ENCODE measurements at places on chromosomes 5 and 9.

- DNase-seq: no peak
Measured at GRCh38 chr9:6230037-6230780, 14.6 kb downstream of the IL33 start.

GRCh38 chr9:88438811-88439210 is 50.6 kb downstream of the SPIN1 start:
- no peak for DNase-seq

DNA sequence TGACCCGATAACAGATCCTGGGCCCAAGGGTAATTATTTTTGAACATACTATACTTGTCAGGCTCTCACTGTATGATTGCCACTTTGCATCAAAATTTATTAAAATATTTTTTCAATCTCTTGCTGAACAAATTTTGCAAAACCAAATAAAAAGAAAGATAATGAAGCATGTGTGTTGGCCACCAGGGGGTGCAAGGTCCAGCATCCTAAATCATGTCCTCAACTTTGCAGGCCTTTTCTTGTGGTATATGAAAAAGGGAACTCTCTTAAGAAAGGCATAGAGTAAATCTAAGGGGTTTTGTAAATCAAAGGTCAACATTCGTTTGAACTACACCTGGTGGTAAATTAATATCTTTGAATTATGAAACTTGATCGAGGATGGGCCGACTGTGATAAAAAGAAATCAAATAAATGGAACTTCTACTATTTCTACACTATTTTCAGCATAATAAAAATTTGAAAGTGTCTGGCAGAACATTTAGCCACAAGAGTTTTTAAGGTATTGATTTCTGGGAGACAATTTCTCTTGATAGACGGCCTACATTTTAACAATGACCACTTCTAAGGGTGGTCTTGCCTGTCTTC is 676.5 kb downstream of the DMRTA1 start:
- no peak for DNase-seq

DNA sequence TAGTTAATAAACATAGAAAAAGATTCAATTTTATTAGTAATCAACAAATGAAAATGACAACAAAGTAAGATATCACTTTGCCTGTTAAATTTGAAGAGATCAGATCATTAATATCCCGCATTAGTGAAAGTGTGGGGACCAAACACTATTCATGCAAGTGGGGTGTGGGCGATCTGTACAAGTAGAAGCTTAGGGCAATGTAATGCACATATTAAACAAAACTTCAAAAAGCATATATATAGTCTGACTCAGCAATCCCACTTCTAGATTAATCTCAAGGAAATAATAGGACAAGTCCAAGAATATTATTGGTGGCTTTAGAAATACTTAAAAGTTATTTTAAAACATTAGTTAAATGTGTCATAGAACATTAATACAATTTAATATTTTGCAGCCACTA is 188.5 kb downstream of the LRRC70 start:
- no peak for DNase-seq

GRCh38 chr5:175444060-175444904 is at the start of gene DRD1:
DRD1 (minus strand) TSS chr5:175444182; CDS start chr5:175443099, 1,083 bp downstream.
- DNase-seq: no peak

- DNase-seq: peak; percentile 68
Measured at GRCh38 chr9:127224883-127225739, 39.5 kb upstream of the GARNL3 start.

- peak; percentile 2 for DNase-seq
Measured at GRCh38 chr5:174236070-174236469, 190.6 kb downstream of the NSG2 start.

DNA sequence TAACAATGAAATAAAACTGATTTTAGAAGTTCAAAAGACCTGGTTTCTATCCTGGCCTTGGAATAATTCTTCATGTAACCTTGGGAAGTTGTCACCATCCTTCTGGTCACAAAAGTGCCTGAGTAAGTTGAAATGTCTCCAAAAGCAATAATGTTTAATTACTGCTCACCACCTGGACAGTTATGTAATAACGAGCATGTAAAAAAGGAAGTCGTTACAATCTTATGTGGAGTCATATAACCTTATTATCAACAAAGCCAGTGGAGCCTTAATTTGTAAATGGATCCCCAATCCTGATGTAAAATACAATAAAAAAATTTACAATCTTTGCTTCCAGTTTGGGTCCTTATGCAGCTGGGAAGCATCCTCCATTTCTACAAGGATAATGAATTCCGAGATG is 64.2 kb upstream of the GPR151 start:
- DNase-seq: no peak

DNA sequence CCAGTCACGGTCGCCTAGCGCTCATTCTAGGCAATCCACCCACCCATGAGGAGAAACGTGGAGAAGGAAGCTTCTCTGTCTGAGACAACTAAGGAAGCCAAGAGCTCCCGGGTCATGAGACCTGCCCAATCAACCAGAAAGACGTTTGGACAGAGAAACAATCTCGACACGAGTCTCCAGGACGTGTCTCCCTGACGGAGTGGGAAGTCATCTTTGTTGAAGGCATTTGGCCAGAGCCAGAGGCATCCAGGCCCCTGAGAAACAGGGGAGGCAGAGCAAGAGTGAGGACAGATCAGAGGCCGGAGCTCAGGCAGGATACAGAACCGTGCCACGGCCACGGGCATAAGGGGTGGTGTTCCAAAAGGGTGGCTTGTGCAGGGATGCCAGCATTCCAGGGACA is 479.0 kb downstream of the SPATA31A7 start:
- no peak for DNase-seq

DNA sequence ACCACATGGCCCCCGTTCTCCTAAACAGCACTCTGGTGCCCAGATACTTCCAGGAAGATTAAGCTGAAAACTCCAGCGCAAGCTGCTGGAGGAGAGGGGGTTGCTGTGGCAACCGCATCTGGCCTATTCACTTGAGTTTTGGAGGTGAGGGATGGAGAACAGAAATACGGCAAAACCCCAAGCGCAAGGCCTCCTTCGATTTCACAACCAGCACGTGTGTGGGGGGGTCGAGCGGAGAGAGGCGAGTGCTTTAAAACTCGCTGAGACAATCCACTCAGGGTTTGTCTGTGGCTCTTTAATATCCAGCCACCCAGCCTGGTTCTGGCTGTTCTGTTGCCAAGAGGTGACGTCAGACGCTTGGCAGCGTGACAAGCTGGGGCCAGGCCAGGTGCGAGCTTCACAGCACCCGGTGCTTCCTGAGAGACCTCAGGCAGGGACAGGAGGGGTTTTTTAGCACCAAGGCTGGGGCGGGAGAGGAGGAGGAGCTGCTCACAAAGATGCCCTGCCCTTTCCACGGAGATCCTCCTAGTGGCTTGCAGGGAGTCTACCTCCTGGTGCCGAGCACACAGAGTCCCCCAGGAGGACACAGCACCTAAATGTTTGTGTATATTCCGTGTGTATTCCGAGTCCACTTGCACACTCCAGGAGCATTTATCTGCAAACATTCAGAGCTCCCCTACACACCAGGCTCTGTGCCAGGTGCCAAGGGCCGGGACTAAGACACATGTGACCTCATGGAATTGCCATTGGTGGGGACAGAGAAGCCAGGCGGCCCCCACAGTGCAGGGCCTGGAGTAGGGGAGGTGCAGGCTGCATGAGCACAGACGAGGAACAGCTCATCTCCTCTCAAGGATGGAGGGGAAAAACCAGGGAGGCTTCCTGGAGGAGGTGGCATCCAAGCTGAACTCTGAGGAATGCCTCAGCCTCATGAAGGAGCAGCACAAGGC is 194.6 kb downstream of the OLFM1 start:
- peak; percentile 60 for DNase-seq

DNA sequence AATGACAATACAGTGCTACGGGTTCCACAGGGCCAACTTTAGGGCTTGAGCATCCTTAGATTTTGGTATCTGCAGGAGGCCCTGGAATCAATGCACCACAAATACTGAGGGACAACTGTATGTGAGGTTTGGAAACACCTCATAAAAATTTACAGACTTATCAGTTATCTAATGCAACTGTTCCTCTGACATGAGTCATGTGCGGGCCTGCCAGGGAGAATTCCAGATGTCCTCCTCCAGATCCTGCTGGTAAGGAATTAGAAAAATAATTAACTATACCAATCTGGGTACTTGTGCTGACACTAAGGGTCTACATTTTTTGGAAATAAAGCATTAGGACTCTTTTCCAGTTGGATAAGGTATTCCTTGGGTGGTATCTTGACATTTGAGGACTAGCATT is 333.3 kb downstream of the ARRDC3 start:
- DNase-seq: peak; percentile 78

GRCh38 chr5:83426855-83427254 is 44.7 kb upstream of the VCAN start:
- DNase-seq: no peak

DNA sequence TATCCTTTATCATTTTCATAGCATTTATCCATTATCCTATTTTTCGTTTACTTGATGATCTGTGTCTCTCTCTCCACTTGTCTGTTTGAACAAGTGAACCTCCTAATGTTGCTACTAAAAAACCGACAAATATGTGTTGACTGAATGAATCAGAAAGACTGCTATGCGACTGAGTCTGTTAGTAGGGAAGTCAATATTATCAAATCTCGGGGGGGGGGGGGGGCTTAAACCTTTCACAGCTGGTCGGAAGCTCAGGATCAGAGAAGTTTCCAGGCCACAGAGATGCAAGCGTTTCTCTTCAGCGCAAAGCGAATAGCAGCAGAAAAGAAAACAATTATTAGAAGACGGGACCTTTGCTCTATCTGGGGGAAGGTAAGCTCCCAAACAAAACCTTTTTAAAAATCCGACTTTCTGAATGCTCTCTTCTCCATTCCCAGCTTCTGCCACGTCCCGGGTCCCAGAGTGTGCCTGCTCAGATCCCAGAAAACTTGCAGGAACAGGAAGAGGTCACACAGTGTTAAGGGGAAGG is 412 bp downstream of the RIOK2 start:
- no peak for DNase-seq

- DNase-seq: no peak
Measured at GRCh38 chr5:147930769-147931168, 24.4 kb upstream of the C5orf46 start.

DNA sequence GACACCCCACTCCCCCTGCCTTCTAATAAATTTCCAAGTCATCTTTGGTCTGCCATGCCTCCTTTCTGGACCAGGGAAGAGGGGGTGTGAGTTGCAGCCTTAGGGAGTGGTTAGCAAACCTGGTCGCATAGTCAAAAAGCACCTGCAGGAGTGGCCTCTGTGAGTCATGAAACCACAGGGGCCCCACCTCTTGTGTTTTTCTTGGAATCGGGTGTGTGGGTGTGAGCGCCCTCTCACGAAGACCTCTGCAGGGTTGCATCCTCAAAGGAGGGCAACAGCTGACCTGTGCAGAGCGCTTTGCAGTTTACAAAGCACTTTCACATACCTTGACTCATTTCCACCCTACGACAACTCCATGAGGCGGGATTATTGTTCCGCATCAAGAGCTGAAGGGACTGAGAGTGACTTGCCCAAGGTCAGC is 36.8 kb upstream of the TEX48 start:
- no peak for DNase-seq

DNA sequence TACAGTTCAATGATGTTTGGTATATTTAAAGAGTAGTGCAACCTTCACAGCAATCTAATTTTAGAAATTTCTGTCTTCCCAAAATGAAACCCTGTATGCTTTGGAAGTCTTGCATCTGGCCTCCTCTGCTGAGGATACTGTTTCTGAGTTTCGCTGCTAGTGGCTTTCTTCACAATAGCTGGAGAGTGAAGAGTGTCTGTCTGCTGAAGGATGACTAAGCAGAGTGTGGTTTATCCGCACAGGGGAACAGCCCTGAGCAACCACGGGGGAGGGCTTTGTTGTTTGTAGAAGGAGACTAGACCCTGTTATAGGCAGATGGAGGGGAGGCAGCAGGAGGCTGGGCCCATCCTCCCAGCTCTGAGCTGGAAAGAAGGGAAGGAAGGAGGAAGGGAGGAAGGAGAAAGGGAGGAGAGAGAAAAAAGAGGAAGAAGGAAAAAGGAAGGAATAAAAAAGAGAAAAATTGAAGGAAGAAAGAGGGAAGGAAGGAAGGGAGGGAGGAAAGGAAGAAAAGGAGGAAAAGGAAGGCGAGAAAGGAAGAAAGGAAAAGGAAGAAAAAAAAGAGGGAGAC is 10.5 kb upstream of the IRX2 start:
- no peak for DNase-seq

DNA sequence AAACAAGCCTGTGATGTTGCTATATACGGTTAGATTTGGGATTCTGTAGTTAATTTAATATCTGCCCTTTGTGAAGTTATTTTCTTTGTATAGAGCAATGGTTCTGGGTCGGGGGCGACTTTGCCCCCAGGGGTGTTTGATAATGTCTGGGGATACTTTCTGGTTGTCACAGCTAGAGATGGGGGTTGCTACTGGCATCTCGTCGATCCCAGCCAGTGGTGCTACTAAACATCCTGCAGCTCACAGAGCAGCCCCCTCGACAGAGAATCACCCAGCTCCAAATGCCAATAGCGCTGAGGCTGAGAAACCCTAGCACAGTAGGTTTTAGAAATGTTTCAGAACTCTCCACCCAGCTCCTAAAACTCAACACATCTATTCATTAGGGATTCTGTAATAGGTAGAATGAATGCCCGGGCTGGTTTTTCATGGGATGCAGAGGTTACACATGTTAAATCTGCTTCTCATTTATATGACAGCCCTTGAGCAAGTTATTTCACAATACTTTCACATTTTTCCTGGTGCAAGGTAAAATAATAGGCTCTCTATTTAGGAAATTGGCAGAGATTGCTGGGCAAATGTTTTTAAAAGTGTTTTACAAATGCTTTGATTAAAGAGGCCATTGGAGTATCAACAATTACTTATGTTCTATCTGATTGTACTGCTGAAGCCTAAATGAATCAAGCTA is 75.2 kb upstream of the CTSL start:
- no peak for DNase-seq

- no peak for DNase-seq
Measured at GRCh38 chr9:22047596-22047995, 38.5 kb upstream of the CDKN2B start.

DNA sequence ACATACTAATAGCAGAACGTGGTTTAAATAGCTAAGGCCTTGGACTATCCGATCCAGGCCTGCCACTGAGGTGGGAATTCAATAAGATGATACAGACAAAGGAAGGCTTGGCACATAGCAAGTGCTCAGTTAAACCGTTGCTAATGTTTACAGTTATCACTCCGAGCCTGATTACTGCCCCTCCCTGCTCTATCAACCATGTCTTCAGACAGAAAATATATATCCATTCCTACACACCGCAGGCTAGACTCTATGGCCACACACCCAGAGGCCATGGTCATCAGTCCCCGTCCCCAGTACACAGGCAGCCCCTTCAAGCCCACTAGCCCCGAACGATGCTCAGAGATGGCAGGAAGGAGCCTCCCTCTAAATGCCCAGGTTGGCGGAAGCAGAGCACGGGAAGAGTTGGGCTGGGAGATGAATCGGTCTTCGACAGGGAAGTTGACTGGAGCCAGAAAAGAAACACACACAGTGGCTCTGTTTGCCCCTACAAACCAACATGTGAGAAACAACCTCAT is 49.7 kb upstream of the STXBP1 start:
- DNase-seq: no peak

All from DMS 273 treated with DMSO at 0.1 percent for 48 hours (cell line).